ENCODE measurements at places on chromosomes 12 and 14.

- no peak for DNase-seq
These were observed 23.2 kb upstream of the BMAL2 start for GRCh38 chr12:27309293-27309994.

GRCh38 chr12:22924391-22924790 lies 299.4 kb downstream of the ETNK1 start:
- DNase-seq: no peak

GRCh38 chr12:75855360-75855759 lies 176.2 kb downstream of the PHLDA1 start:
- no peak for DNase-seq

- no peak for DNase-seq
These were observed 10.0 kb downstream of the TULP3 start for GRCh38 chr12:2900642-2901041.

- no peak for DNase-seq
These were observed 12.7 kb downstream of the ERP29 start for GRCh38 chr12:112025808-112026375.

- DNase-seq: no peak
These were observed 145.0 kb upstream of the SLC38A2 start for GRCh38 chr12:46517579-46517962.
